Neural crest cell (in vitro differentiated cells): ENCODE measurements at places on chromosomes 13 and 19. TPM values are rescaled to one million over a fixed set of nuclear protein-coding genes. Genes with fewer than 3 reads are reported as not detected.

RRAS gene
- 1.2 and 2.3 TPM in 2 replicates for total RNA-seq

SLC15A1 gene
- not detected in 2 replicates for total RNA-seq

CGB1 gene
- not detected in 2 replicates for total RNA-seq

PRTN3 gene
- not detected in 2 replicates for total RNA-seq

MRPL34 gene
- total RNA-seq: 73.4 and 74.2 TPM in 2 replicates

C5AR1 gene
- total RNA-seq: 0.44 TPM in 1 of 2 replicates, not detected in the other

GRCh38 chr13:25171170-25171516, 945 bp downstream of the AMER2 start:
- peaks cover 31% of the 10 kb centered on the region for H3K4me1 ChIP-seq
- peak overlapping the region; percentile 38 for H3K27ac ChIP-seq
- peaks cover 75% of the 10 kb centered on the region for H3K27me3 ChIP-seq
- H3K36me3 ChIP-seq: peaks cover 5% of the 10 kb centered on the region
- peak overlapping the region; percentile 83 for H3K4me3 ChIP-seq

GRCh38 chr13:65656740-65657329, 1573.3 kb downstream of the PCDH9 start:
- no peak for DNase-seq
- H3K27ac ChIP-seq: no peak overlapping the region
- H3K4me1 ChIP-seq: no peaks in the 10 kb centered on the region
- H3K36me3 ChIP-seq: no peaks in the 10 kb centered on the region
- no peak overlapping the region for H3K4me3 ChIP-seq

- H3K27ac ChIP-seq: no peak overlapping the region
- no peak for DNase-seq
- no peak overlapping the region for H3K4me3 ChIP-seq
- H3K4me1 ChIP-seq: peaks cover 24% of the 10 kb centered on the region
Measured at GRCh38 chr13:40562975-40563349, 103.5 kb downstream of the FOXO1 start.

DNA sequence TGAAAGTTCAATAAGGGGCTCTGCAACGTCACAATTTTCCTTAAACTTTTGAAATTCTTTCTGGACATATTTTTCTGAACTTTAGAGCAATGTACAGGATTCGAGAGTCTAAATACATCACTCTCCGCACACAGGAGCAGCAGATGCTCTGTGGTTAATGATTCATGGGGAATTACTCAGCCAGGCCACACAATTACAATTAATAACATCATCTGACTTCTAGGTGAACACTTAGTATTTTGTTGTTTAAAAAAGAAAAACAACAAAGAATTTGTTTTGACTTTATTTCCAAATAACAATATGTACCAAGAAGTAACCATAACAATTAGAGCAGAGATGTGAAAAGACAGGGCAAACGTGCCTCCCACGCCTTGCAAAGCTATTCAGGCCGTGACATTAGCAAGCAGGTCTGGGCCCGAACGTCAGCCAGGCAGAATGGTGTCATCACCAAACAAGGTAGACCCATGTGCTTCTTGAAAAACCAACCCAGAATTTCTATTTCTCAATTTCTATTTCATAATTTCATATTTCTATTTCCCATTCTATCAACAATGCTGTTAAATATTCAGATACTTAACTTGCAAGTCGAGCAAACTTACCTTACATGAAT, 236.3 kb downstream of the COL4A1 start:
- DNase-seq: no peak
- no peak overlapping the region for H3K27ac ChIP-seq
- H3K4me3 ChIP-seq: no peak overlapping the region
- peaks cover 6% of the 10 kb centered on the region for H3K4me1 ChIP-seq

GRCh38 chr19:35978832-35979365, 16.1 kb upstream of the SDHAF1 start:
- DNase-seq: no peak
- no peak overlapping the region for H3K27ac ChIP-seq
- peaks cover 78% of the 10 kb centered on the region for H3K27me3 ChIP-seq
- no peaks in the 10 kb centered on the region for H3K36me3 ChIP-seq
- no peak overlapping the region for H3K4me3 ChIP-seq

- no peaks in the 10 kb centered on the region for H3K27me3 ChIP-seq
- H3K4me1 ChIP-seq: no peaks in the 10 kb centered on the region
- DNase-seq: no peak
Measured at GRCh38 chr13:21823949-21824348, 153.1 kb downstream of the FGF9 start.

- peaks cover 48% of the 10 kb centered on the region for H3K36me3 ChIP-seq
- no peak overlapping the region for H3K4me3 ChIP-seq
- H3K27me3 ChIP-seq: no peaks in the 10 kb centered on the region
- peaks cover 27% of the 10 kb centered on the region for H3K4me1 ChIP-seq
- H3K27ac ChIP-seq: no peak overlapping the region
- DNase-seq: no peak
Measured at GRCh38 chr19:24073807-24074206, 13.2 kb upstream of the ZNF254 start.

DNA sequence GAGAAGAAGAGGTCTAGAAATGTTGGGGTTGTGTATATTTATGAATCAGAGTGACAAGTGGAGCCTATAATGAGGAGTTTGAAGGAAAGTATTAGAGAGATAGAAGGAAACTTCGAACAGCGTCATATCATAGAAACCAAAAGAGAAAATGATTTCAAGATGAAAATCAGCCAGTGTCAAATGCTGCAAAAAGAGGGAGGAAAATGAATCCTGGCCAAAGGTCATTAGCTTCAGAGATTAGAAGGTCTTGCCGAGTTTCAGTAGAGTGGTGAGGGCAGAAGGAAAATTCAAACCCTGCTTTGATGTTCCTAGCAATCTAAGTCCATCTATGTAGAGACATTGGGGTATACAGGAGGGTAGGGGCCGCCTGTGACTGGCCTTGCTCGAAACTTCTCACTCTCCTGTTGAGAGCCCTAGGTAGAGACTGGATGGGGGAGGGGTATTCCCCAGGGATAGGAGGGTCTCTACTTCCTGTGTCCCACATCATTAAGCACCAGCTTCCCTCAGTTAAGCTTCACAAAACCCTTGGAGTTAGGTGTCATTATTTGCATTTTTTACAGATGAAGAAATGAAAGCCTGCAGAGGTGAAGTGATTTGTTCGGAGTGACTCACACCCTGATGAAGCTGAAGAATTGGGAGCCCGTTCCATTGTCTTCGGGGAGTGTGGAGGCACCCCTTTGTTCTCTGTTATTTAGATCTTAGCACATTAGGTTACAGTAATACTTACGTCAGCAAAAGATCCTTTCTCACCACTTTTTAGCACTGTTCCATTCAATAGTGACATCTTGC, 62.8 kb downstream of the FGF9 start:
- H3K27me3 ChIP-seq: no peaks in the 10 kb centered on the region
- H3K36me3 ChIP-seq: no peaks in the 10 kb centered on the region
- no peak for DNase-seq
- no peak overlapping the region for H3K4me3 ChIP-seq
- H3K4me1 ChIP-seq: peaks cover 11% of the 10 kb centered on the region

- H3K4me1 ChIP-seq: no peaks in the 10 kb centered on the region
- H3K27me3 ChIP-seq: no peaks in the 10 kb centered on the region
- no peak overlapping the region for H3K4me3 ChIP-seq
Measured at GRCh38 chr19:15702534-15702930, 25.3 kb upstream of the OR10H2 start.

DNA sequence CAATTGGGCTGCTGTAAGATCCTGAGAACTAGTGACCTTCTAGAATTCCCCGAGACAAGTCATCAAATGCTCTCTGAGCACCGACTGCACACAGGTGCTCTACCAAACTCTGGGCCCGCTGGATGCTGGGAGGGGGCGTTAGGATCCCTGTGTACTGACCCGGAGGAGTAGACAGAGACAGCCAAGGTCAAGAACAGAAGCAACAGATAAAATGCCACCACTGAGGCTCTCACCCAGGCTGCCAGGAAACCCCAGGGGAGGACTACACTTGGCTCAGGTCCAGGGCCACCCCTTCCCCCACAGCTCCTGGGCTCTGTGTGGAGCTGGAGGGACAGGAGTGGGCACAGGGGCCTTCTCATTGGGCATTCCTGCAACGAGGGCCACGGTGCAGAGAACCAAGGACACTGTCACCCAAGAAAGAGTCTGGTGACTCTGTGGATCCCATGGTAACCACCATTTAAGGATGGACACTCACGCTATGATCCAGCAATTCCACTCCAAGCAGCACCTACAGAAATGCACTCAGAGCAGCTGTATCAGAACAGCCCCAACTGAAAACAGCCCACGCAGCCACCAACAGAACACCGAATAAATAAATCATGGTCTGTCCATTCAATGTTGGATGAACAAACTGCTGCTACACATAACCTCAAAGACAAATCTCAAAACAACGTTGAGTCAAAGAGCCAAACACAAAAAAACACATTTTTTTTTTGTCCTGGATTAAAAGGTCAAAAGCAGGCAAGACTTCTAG, 16.8 kb upstream of the SLC35E1 start:
- no peak overlapping the region for H3K4me3 ChIP-seq
- no peak for DNase-seq
- H3K27ac ChIP-seq: peak overlapping the region; percentile 87
- H3K36me3 ChIP-seq: no peaks in the 10 kb centered on the region
- no peaks in the 10 kb centered on the region for H3K27me3 ChIP-seq

DNA sequence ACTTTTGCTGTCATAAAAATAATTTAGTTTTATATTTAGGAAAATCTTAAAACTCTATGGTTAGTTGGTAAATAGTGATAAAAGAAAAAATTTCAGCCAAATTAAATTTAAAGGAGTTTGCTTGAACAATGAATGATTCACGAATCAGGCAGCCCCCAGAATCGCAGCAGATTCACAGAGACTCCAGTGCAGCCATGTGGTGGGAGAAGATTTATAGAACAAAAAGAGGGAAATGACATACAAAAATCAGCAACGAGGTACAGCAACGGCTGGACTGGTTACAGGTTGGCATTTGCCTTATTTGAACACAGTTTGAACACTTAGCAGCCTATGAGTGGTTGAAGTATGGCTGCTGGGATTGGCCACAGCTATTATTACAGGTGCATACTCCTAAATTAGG, 96.4 kb upstream of the MYCBP2 start:
- H3K4me1 ChIP-seq: no peaks in the 10 kb centered on the region
- no peak overlapping the region for H3K27ac ChIP-seq
- H3K4me3 ChIP-seq: no peak overlapping the region
- no peak for DNase-seq
- peaks cover 2% of the 10 kb centered on the region for H3K36me3 ChIP-seq
- H3K27me3 ChIP-seq: no peaks in the 10 kb centered on the region

- H3K4me3 ChIP-seq: no peak overlapping the region
- peaks cover 7% of the 10 kb centered on the region for H3K4me1 ChIP-seq
- no peaks in the 10 kb centered on the region for H3K27me3 ChIP-seq
- DNase-seq: no peak
- no peak overlapping the region for H3K27ac ChIP-seq
Measured at GRCh38 chr13:98963917-98964316, 13.9 kb downstream of the DOCK9 start.

DNA sequence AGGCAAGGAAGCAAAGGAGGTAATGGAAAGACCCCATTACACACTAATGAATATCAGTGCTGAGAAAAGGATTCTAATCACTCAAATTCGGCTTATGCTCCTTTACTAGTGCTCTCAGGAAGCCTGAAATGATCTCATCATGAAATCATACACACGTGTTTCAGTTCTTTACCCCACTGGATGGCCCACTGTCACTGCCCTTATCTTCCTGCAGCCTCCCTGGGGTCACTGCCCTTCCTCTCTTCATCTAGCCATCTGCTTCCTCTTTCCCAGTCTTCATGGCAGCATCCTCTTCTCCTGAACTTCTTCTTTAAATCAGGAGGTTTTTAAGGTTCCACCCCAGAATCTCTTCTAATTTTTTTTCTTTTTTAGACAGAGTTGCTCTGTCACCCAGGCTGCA, 27.9 kb upstream of the EEF1AKMT1 start:
- no peak for DNase-seq
- peaks cover 5% of the 10 kb centered on the region for H3K36me3 ChIP-seq
- no peak overlapping the region for H3K4me3 ChIP-seq
- peaks cover 4% of the 10 kb centered on the region for H3K4me1 ChIP-seq
- peak overlapping the region; percentile 38 for H3K27ac ChIP-seq
- H3K27me3 ChIP-seq: no peaks in the 10 kb centered on the region

DNA sequence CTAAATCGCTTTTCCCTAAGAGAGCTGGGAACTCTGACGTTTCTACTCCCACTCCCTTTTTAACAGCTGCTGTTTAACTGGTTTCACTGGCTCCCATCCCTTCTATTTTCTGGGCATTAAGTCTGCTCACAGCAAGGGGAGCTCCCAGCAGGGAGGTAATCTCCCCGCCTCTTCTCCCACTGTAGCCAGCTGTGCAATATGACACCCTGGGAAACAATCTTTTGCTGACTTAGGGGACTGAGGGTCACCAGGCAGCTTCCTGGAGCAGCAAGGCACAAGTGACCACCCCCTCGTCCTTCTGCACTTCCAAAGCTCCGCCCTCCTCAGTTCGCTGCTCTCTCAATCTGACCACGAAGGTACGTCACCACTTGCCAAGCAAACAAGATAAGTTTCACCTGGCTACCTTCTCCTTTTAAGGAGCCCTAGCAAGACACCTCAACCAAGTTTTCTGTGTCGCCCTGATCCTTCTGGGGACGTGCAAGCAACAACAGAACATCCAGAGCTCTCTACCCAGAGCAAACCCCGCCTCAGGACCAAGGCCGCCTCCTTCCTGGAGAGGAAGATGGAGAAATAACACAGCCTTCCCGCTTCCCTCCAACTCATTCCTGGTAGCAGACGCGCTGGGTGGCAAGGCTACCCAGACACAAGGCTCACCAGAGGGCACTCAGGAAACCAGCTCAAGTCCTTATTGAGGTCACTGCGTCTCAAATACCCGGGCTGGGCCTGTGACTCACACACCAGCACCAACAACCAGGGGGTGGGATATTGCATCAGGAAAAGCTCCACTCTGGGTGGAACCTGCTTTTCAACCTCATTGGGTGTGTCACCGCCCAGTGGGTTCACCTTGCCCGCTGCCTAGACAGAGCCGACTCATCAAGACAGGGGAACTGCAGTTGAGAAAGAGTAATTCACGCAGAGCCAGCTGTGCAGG, 92.4 kb downstream of the STK24 start:
- H3K4me3 ChIP-seq: peak overlapping the region; percentile 36
- peak overlapping the region; percentile 83 for H3K27ac ChIP-seq
- no peaks in the 10 kb centered on the region for H3K36me3 ChIP-seq
- H3K4me1 ChIP-seq: peaks cover 63% of the 10 kb centered on the region
- peak; percentile 26 for DNase-seq

DNA sequence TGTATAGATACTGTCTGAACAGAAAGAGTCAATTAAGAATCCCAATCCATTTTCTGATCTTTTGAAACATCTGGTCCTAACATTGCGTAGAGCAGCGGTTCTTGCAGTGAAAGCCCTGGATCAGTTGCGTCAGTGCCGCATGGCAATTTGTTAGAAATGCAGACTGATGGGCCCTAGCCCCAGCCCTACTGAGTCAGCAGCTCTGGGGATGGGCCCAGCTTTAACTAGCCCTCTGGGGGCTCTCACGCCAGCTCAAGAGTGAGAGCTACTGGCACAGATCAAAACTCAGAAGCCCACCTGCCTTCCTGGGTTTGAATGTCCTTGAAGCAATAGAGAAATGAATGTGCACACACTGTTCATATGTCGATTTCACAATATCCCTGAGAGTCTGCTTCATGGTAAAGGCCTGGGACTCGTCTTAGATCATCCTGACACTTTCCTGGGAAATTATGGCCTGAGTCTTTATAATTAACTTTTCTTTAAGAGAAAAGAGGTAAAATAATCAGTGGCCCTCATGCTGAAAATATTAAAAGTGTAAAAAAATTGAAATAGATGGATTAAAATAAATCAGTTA, 206.8 kb upstream of the TMTC4 start:
- H3K27ac ChIP-seq: no peak overlapping the region
- no peak for DNase-seq
- H3K27me3 ChIP-seq: no peaks in the 10 kb centered on the region
- H3K36me3 ChIP-seq: peaks cover under 1% of the 10 kb centered on the region
- no peaks in the 10 kb centered on the region for H3K4me1 ChIP-seq
